ENCODE measurements at places on chromosomes 6 and 20.

- no peak for DNase-seq
These were observed 131.2 kb upstream of the CDH4 start for GRCh38 chr20:61120595-61121515.

DNA sequence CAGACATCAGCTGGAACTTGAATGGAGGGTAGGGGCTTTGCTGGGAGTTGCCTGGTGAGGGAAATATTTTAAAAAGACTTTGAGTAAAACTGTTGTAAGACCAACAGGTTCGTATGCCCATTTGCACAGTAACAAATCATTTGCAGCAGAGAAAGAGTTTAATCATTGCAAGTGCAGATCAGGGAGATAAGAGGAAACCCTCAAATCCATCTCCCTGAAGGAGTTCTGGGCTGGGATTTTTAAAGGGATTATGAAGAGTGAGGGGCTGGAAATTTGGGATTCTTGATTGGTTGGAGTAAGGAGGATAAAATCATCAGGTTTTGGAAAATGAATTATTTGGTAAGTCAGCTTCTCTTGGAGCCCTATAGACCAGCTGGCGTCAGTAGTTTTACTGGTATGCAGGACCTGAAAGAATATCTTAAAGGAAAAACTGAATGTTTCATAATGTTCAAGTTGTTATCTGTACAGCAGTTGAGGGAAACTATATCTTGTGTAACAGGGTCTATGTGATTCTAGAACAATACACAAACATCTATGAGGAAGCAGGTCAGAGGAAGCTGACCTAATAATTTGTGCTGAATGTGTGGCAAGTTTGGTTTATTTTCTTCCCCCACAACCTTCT lies 295.5 kb downstream of the PLCB1 start:
- DNase-seq: no peak

GRCh38 chr20:34774449-34774848 lies 51.0 kb downstream of the NCOA6 start:
- no peak for DNase-seq

DNA sequence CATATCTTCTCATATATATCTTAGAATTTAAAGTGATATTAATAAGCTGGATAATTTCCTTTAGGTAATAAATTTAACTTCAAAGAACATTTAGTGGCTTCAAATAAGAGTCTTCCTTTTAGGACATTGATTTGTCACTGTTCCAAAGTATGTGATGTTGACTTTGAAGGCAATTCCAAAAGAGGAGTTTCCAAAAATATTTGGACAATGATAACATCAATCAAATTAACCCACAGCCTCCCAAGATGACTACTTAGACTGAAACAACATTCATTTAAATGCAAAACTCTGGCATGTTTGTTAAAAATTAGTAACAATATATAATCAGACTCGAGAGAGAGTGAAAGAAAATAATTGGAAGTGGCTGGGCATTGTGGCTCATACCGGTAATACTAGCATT lies 211.1 kb downstream of the OGFRL1 start:
- DNase-seq: no peak

DNA sequence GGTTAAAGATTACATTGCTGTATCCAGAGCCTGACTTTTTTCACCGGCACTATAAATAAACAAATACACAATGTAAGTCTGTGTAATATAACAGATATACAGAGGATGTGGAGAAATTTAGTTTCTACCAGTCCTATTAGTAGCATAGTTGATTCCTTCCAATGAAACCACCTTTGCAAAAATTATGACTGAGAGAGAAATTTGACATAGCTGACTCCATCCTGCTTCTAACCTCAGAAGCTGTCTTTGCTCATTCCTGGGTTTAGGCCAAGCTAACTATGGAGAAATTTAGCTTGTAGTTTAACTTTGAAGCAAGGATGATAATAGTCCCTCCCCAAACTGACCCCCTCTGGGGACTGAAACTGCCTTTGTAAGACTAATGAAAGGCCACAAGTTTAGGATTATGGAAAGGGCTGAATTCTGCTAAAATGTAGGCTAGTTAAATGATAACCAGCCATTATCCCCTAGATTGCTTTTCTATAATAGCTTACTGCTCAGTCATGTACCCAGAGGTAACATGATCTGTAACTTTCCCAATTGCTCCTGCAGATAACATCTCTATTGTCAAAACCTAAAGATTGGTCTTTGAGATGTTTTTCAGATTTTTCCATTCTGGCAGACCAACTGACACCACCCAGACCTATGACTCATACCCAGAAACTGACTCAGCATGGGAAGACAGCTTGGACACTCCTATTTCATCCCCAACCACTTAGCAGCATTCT lies 172.8 kb upstream of the ARG1 start:
- DNase-seq: no peak

GRCh38 chr20:23126281-23127061 lies 40.3 kb upstream of the CD93 start:
- no peak for DNase-seq

GRCh38 chr6:168404560-168404959 lies 36.4 kb upstream of the SMOC2 start:
- DNase-seq: no peak

GRCh38 chr6:17740559-17741220 lies 34.0 kb upstream of the NUP153 start:
- DNase-seq: no peak

DNA sequence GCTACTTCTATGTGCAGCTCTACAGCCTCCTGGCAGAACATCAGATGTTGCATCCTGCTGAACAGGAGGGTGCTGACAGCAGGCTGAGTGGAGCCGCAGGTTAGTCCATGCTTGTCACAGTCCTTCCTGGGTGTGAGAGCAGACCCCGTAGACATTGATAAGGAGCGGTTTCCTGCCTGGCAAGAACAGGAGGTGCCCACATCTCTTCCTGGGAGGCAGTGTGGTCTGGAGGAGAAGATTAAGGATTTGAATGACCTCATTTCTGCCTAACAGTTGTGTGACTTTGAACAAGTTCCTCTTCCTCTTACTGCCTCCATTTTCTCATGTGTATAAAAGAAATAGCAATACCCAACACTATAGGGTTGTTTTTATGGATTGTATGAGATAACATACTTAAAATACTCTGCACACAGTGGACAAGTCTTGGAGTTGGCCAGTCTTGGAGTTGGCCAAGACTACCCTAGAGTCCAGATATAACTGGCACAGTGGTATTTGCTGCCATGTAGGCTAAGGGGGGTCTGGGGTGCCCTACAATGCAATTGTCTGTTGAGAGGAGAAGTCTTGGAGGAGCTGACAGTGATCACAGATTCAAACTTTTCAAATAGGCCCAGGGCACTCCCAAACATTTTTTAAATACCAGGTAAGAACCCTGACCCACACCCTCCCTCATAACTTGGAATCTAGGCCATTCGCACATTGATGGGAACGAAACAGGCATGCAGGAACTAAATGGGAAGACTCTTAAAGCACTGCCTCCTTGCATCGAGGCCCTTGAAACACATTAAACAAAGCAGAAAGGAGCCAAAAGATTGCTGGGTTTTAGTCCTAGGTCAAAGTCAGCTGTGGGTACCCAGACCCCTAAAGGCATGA lies 32.6 kb upstream of the TBC1D7 start:
- no peak for DNase-seq

GRCh38 chr6:112145080-112145573 lies 57.7 kb downstream of the FAM229B start:
- no peak for DNase-seq

- DNase-seq: no peak
These were observed 5.3 kb upstream of the FNDC1 start for GRCh38 chr6:159163901-159164370.

GRCh38 chr20:22446613-22447446 lies 137.5 kb downstream of the FOXA2 start:
- DNase-seq: no peak

DNA sequence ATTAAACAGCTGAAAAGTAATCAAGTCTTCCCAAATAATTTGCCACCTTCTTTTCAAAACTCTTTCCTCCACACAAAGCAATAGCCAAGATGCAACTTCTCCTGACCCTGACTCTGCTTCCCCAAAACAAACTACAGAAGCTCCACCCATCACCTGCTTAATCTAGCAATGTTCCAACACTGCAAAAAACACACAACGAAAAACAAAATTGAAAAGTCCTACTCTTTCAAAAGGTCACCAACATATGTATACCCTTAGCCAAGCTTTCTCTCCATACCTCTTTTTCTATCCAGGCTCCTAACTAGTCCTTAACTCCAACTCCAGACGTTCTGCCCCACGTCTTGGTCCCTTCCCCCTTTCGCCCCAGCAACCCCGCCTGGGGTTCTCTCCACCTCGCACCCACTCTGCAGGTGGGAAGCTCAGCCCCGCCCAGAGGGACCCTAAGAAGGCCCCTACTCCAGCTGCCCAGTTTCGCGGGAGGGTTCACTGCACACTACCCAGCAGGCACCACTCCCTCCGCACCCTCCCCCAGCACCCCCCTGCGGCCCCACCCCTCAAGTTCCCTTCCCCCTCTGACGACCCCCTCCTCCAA lies 717 bp downstream of the CSNK2A1 start:
- no peak for DNase-seq

DNA sequence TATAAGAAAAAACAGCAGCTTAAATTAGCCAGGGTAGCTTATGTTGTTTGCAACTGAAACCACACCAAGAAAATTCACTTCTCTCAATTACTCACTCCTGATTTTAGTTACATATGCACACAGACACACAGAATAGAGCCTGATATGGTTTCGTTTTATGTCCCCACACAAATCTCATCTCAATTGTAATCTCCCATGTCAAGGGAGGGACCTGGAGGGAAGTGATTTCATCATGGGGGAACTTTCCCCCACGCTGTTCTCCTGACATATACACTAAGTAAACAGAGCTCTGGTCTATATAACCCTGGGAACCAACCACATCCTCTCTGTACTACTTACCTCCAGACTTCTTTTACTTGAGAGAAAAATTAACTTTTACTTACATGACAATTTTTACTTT lies 9.8 kb downstream of the OR12D1 start:
- no peak for DNase-seq

- no peak for DNase-seq
These were observed 101.2 kb downstream of the NUS1 start for GRCh38 chr6:117776441-117776840.

- no peak for DNase-seq
These were observed 17.3 kb downstream of the NAA20 start for GRCh38 chr20:20034486-20034885.

DNA sequence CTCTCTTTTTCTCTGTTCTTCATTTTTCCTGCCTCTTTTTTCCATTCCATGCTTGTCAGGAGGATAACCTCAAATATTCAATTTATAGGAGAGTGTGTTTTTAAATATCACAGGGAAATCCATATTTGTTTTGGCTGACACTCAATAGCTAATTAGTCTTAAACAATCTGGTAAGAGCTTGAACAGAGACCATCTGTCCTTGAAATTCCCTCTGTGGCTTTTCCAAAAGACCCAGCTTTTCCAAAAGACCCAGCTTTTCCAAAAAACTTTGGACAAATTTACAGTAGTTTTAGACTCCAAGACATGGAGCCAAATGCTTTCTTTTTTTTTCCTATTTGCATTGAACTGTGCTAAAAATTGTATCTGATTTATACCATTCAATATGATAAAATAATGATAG lies 127.4 kb upstream of the FAM83B start:
- DNase-seq: no peak

- DNase-seq: no peak
These were observed 632.2 kb downstream of the HACE1 start for GRCh38 chr6:104227508-104227907.

- no peak for DNase-seq
These were observed 71.5 kb upstream of the HDAC2 start for GRCh38 chr6:114042267-114043016.

DNA sequence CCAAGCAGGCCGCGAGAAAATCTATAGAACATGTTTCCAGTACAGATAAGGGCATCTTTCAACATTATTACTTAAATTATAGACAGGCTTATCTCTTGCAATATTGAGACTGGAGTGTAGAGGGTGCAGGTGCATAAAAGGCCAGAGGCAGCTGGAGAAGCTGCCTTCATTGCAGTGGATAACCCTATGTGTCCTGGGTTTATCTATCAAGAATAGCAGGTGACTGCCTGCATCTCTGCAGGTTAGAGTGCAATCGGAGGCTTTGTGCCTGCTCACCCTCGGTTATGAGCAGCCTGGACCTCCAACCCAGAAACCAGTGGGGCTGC lies 28.7 kb upstream of the ECI2 start:
- no peak for DNase-seq

GRCh38 chr6:161626132-161626676 lies 352.3 kb upstream of the AGPAT4 start:
- no peak for DNase-seq

- peak; percentile 47 for DNase-seq
These were observed 4.3 kb downstream of the GABBR1 start for GRCh38 chr6:29628419-29629281.

GRCh38 chr6:153301602-153302001 lies 170.5 kb upstream of the RGS17 start:
- no peak for DNase-seq

GRCh38 chr20:63599396-63600050 lies 25.5 kb upstream of the HELZ2 start:
- DNase-seq: no peak

DNA sequence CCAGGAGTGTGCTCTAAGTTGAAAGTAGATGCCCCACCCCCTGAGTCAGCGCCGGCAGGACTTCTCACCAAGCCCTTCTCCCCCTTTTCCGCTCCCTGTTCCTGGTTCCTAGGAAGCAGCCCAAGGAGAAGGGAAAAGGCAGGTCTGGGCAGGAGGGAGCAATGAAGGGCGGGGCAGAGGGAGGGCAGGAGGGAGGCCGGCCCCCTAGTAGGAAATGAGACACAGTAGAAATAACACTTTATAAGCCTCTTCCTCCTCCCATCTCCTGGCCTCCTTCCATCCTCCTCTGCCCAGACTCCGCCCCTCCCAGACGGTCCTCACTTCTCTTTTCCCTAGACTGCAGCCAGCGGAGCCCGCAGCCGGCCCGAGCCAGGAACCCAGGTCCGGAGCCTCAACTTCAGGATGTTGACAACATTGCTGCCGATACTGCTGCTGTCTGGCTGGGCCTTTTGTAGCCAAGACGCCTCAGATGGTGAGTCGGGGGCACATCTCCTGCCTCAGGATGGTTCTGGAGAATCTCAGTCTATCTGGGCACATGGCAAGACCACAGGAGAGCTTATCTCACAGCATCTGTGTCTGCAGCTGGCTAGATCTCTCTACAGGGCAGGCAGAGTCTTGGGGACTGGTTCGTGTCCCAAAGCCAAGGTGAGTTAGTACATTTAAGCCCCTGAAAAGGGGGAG lies at the start of gene PROCR:
TSS of gene PROCR (plus strand) at position 320 of the 681 bp plus-strand sequence. CDS start at position 403, 83 bp downstream.
- DNase-seq: no peak

GRCh38 chr6:147203311-147204059 lies 732 bp upstream of the STXBP5 start:
- no peak for DNase-seq
